MV-4-11 (cell line): ENCODE measurements at places on chromosomes 5 and 9.

- no peak for DNase-seq
Observed at GRCh38 chr9:89775641-89776040, 170.8 kb downstream of the GADD45G start.

DNA sequence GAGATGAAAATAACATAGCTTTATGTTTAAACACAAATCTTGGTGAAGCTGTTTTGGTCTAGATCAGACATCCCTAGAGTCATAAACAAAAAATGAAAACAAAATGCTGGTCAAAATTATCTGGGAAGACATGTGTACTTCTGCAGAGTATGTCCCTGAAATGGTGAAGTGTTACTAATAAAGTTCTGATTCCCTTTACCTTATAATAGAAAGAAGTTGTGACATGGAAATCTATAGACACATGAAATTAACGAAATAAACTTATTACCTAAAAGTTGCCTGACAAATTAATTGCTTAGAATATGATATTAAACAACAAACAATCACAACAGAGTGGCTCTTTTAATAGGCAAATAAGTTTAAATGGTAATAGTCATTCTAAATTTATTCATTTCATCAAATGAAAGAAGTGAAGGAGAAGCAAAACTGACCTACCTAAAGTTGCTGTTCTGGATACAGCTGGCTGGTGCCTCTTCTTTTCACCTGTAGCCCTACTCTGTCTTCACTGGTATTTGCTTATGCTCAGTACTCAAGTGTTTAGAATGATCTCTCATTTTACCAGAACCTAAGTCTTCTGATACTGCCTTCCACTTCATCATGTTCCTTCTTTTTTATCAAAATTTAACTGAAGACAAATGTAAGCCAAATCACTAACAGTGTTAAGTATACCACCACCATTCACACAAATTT lies 38.8 kb downstream of the FNIP1 start:
- no peak for DNase-seq

DNA sequence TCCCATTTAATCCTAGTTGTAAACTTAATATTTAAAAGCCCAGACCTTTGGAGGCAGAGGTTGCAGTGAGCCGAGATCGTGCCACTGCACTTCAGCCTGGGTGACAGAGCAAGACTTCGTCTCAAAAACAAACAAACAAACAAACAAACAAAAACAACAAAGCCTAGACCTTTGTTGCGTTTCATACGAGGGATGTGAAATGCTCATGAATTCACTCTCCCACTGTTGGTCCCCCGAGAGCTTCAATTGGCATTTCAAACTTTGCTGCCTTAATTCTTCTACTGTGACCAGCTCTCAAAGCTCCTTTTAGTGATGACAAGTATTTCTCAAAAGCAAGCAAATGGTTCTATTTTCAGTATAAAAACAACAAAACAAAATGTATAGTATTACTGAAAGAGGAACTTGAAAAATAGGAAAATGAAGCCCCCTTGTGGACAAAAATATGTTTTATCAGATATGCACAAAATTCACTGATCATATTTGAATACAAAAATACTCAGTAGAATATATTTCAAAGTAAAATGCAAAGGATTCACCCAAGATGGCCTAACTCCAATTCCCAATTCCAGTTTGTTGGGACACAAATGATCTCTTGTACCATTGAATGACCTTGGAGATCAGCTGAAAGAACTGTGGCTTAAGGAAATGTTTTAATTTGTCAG lies 140.4 kb downstream of the ESM1 start:
- DNase-seq: peak; percentile 65

- no peak for DNase-seq
Observed at GRCh38 chr9:133707763-133708245, 30.3 kb downstream of the SARDH start.

- DNase-seq: peak; percentile 89
Observed at GRCh38 chr5:137367951-137368350, 131.2 kb downstream of the SPOCK1 start.
